Liver (tissue), 10 donors: ENCODE measurements at places on chromosomes 6 and 20. TPM values are rescaled to one million over a fixed set of nuclear protein-coding genes. Genes with fewer than 3 reads are reported as not detected.

- no peak overlapping the region for H3K27ac ChIP-seq
- no peak overlapping the region for H3K4me3 ChIP-seq
- H3K36me3 ChIP-seq, result no peaks in the 10 kb centered on the region
- DNase-seq, result no peak
- H3K27me3 ChIP-seq, result no peaks in the 10 kb centered on the region
Observed at GRCh38 chr6:147522597-147522996, 14.1 kb downstream of the SAMD5 start.

DNA sequence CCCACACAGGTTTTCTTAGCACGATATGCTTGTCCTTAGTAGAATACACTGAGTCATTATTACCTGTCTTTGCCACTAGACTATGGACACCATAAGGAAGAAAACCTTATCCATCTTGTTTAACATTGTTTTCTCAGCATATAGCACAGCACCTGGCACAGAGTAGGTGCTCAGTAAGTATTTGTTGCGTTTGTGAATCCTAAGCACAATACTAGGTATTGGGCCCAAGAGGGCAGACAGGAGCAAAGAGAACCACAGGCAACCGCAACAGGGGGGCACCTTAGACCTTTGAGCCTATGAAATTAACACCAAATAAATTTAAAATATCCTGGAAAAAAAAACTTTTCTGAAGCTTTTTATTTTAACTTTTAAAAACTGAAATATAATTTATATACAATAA is 3.7 kb upstream of the NCOA6 start:
- DNase-seq, result no peak
- no peaks in the 10 kb centered on the region for H3K36me3 ChIP-seq
- no peaks in the 10 kb centered on the region for H3K4me1 ChIP-seq
- no peak overlapping the region for H3K4me3 ChIP-seq
- no peaks in the 10 kb centered on the region for H3K27me3 ChIP-seq

Gene KHDC1
- polyA plus RNA-seq, result not detected

DNA sequence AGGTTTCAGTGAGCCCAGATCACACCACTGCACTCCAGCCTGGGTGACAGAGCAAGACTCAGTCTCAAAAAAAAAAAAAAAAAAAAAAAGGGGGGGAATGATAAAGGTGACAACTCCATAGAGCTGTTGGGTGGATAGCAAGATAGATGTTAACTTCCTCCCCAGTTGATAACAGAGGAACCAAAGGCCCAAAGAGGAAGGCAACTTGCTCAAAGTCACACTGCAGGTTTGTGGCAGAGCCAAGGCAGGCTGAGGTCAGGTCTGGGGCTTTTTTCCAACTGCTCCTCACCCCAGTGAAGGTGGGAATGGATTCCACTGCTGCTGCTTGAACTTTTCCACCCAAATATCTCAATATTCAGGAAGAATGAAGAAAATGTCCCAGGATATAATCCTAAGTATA is 26.7 kb downstream of the HCK start:
- no peak overlapping the region for H3K27ac ChIP-seq
- H3K4me3 ChIP-seq, result no peak overlapping the region
- no peak for DNase-seq
- H3K36me3 ChIP-seq, result no peaks in the 10 kb centered on the region

- DNase-seq, result no peak
- no peaks in the 10 kb centered on the region for H3K4me1 ChIP-seq
- no peak overlapping the region for H3K4me3 ChIP-seq
- no peak overlapping the region for H3K27ac ChIP-seq
Observed at GRCh38 chr6:82584194-82584695, 220.6 kb downstream of the TPBG start.

Gene SCRT2
- not detected for polyA plus RNA-seq

GRCh38 chr6:45421709-45422502 is 44.2 kb upstream of the SUPT3H start:
- no peak for DNase-seq
- no peak overlapping the region for H3K27ac ChIP-seq
- peak overlapping the region; percentile 52 for H3K4me3 ChIP-seq
- no peaks in the 10 kb centered on the region for H3K27me3 ChIP-seq
- H3K36me3 ChIP-seq, result no peaks in the 10 kb centered on the region
- peaks cover 38% of the 10 kb centered on the region for H3K4me1 ChIP-seq

DNA sequence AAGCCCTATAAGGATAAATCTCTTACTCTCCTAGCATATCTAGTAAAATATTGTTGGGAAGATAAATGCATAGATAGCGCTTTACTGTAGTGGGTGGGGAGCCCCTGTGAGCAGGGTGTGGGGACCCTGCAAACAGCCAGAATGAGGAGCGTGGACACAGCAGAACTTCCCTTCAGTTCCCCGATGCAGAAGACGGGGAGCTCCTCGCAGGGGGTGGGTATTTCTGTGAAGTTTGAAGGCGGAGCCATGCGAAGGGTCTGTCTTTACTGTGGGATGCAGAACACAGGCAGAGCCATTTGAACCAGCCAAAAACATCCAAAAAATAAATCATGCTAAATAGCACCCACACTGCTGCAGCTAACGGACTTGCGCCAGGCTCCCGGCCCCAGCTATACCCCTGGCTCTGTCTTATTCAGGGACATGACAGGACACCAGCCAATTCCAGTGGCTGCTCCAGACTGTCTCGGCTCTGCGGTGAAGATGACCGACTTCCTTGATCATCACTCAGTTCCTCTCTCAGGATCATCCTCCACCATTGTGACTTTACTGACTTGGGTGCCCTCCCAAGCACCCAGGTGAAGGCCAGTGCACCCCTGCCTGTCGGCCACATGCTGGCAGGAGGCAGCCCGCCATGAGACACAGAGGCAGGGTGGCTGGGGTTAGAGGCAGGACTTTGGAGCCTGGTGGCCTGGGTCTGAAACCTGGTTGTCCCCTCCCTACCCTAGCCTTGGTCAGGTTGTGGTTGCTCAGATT is 134.5 kb downstream of the SMOC2 start:
- no peak for DNase-seq
- H3K4me1 ChIP-seq, result no peaks in the 10 kb centered on the region
- H3K27ac ChIP-seq, result no peak overlapping the region
- H3K27me3 ChIP-seq, result no peaks in the 10 kb centered on the region
- no peaks in the 10 kb centered on the region for H3K36me3 ChIP-seq
- H3K4me3 ChIP-seq, result no peak overlapping the region

Gene MARCKS
- polyA plus RNA-seq, result 6.6 TPM

GRCh38 chr6:45969883-45970282 is 45.8 kb downstream of the CLIC5 start:
- H3K27ac ChIP-seq, result no peak overlapping the region
- H3K27me3 ChIP-seq, result no peaks in the 10 kb centered on the region
- H3K4me3 ChIP-seq, result no peak overlapping the region
- DNase-seq, result no peak

DNA sequence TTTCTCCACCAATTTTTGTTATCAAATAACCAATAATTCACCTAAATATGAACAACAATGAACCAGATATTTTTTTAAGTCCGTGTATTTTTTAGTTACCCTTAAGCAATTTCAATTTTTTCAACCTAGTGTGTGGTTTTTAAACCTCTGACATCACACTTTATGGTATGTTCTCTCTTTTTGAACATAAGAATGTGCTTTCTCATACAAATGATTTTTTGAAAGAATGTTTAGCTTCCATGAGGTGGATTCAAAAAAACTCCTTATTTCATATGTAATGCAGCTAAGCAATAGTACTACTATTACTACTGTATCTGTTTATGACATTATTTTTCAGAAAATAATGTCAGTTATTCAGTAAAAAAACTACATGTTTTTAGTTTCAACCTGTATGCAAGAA is 19.4 kb upstream of the MEI4 start:
- H3K4me3 ChIP-seq, result no peak overlapping the region
- no peak overlapping the region for H3K27ac ChIP-seq
- DNase-seq, result no peak

- H3K36me3 ChIP-seq, result no peaks in the 10 kb centered on the region
- no peaks in the 10 kb centered on the region for H3K27me3 ChIP-seq
- DNase-seq, result no peak
- H3K4me1 ChIP-seq, result no peaks in the 10 kb centered on the region
- H3K4me3 ChIP-seq, result no peak overlapping the region
Observed at GRCh38 chr6:80165143-80165542, 58.7 kb downstream of the BCKDHB start.

- H3K27me3 ChIP-seq, result no peaks in the 10 kb centered on the region
- H3K36me3 ChIP-seq, result no peaks in the 10 kb centered on the region
- peaks cover 20% of the 10 kb centered on the region for H3K4me1 ChIP-seq
Observed at GRCh38 chr6:134247231-134247833, 70.6 kb downstream of the SGK1 start.

DNA sequence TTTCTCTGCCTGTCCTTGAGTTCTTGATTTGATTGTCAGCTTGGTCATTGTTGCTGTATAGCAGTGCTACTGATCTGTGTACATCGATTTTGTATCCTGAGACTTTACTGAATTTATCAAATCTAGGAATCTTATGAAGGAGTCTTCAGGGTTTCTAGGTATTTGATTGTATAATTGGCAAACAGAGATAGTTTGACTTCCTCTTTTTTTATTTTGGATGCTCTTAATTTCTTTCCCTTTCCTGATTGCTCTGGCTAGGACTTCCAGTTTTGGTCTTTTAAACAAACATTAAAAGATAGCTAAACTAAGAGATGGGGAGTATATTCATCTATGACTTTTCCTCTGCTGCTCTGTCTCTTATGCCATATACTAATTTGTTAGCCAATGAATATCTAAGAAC is 62.4 kb downstream of the NCOA7 start:
- no peak overlapping the region for H3K4me3 ChIP-seq
- H3K4me1 ChIP-seq, result no peaks in the 10 kb centered on the region
- no peaks in the 10 kb centered on the region for H3K27me3 ChIP-seq
- H3K36me3 ChIP-seq, result no peaks in the 10 kb centered on the region
- no peak overlapping the region for H3K27ac ChIP-seq

Gene CEP250
- polyA plus RNA-seq, result 5.3 TPM

Gene TCP11
- polyA plus RNA-seq, result 0.05 TPM

DNA sequence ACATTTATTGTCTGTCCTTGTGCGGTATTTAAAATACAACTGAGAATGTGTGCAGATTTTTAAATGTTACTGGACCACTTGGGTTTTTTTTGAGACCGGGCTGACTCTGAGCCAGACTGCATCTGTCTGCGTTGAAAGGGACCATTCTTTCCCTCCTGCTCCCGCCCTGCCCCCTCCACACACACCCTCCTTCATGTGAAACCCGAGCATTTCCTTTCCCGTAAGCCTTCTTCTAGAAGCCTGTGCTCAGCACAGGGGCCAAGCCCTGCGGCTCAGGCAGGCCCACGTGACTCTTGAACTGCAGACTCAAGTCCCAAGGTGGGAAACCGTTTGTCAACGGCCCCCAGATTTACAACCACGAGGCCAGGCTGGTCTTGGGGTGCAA is 82.7 kb upstream of the FOXC1 start:
- DNase-seq, result no peak
- H3K27me3 ChIP-seq, result no peaks in the 10 kb centered on the region
- no peaks in the 10 kb centered on the region for H3K36me3 ChIP-seq

Gene RCAN2
- 2.1 TPM for polyA plus RNA-seq

Gene SAMD5
- 3.2 TPM for polyA plus RNA-seq

GRCh38 chr6:138724015-138724414 is 49.6 kb upstream of the CCDC28A start:
- peak overlapping the region; percentile 33 for H3K27ac ChIP-seq
- H3K4me1 ChIP-seq, result peaks cover 6% of the 10 kb centered on the region
- H3K36me3 ChIP-seq, result no peaks in the 10 kb centered on the region

GRCh38 chr6:126804332-126805064 is 314.0 kb upstream of the RSPO3 start:
- no peak for DNase-seq
- no peaks in the 10 kb centered on the region for H3K36me3 ChIP-seq
- no peak overlapping the region for H3K4me3 ChIP-seq
- H3K4me1 ChIP-seq, result no peaks in the 10 kb centered on the region
- H3K27me3 ChIP-seq, result peaks cover 6% of the 10 kb centered on the region

Gene HLA-A
- polyA plus RNA-seq, result 256 TPM

- no peaks in the 10 kb centered on the region for H3K27me3 ChIP-seq
- no peaks in the 10 kb centered on the region for H3K36me3 ChIP-seq
- H3K27ac ChIP-seq, result no peak overlapping the region
- no peaks in the 10 kb centered on the region for H3K4me1 ChIP-seq
Observed at GRCh38 chr20:40938020-40938419, 90.6 kb upstream of the TOP1 start.

- no peaks in the 10 kb centered on the region for H3K27me3 ChIP-seq
- H3K27ac ChIP-seq, result peak overlapping the region; percentile 94
- H3K36me3 ChIP-seq, result no peaks in the 10 kb centered on the region
- DNase-seq, result no peak
Observed at GRCh38 chr6:13485303-13485702, 2.1 kb downstream of the GFOD1 start.

- H3K4me1 ChIP-seq, result no peaks in the 10 kb centered on the region
- no peak overlapping the region for H3K27ac ChIP-seq
- no peaks in the 10 kb centered on the region for H3K27me3 ChIP-seq
- no peak overlapping the region for H3K4me3 ChIP-seq
Observed at GRCh38 chr20:38115896-38116295, 49.2 kb downstream of the TGM2 start.

DNA sequence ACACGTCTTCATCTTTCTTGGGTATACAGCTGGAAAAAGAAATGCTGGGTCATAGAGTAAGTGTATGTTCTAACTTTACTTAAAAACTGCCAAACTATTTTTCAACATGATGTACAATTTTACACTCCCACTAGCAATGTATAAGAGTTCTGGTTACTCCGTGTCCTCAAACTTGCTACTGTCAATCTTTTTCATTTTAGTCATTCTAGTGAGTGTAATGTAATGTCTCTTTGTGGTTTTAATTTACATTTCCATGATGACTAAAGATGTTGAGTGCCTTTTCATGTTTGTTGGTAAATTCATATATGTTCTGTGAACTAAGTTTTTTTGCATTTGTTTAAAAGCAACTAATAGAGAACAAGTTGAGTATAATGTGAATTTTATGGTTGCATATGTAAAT is 43.9 kb downstream of the ATG5 start:
- H3K4me3 ChIP-seq, result no peak overlapping the region
- peaks cover 10% of the 10 kb centered on the region for H3K36me3 ChIP-seq
- H3K27me3 ChIP-seq, result no peaks in the 10 kb centered on the region
- no peak overlapping the region for H3K27ac ChIP-seq
- no peaks in the 10 kb centered on the region for H3K4me1 ChIP-seq
- no peak for DNase-seq

Gene EPPIN
- not detected for polyA plus RNA-seq

DNA sequence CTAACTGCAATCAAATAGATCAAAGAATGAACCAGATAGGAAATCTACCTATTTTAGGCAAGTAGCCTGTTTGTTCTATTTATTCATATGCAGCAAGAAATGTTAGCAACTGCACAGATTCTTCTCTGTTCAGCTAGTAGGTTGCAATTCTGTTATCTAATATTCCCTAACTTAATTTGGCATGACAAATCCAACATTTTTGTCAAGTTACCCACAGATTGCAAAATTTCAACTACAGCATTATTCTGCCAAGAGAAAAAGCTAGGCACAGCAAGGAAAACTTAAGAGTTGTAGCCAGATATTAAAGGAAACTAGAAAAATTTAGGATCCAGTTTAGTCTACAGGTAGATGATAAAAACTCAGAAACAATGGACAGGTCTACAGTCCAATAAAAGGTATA is 104.4 kb upstream of the SYNCRIP start:
- no peaks in the 10 kb centered on the region for H3K27me3 ChIP-seq
- no peak overlapping the region for H3K27ac ChIP-seq
- no peaks in the 10 kb centered on the region for H3K4me1 ChIP-seq

GRCh38 chr6:132235596-132236280 is 165.5 kb downstream of the MOXD1 start:
- no peak overlapping the region for H3K4me3 ChIP-seq
- H3K4me1 ChIP-seq, result no peaks in the 10 kb centered on the region
- no peaks in the 10 kb centered on the region for H3K27me3 ChIP-seq
- no peak for DNase-seq
- H3K27ac ChIP-seq, result no peak overlapping the region

Gene MATN4
- polyA plus RNA-seq, result 0.05 TPM

GRCh38 chr20:19692685-19693119 is 65.4 kb upstream of the RIN2 start:
- no peak overlapping the region for H3K4me3 ChIP-seq
- no peaks in the 10 kb centered on the region for H3K36me3 ChIP-seq
- no peaks in the 10 kb centered on the region for H3K27me3 ChIP-seq
- H3K27ac ChIP-seq, result no peak overlapping the region
- H3K4me1 ChIP-seq, result no peaks in the 10 kb centered on the region

Gene KCNK15
- 0.11 TPM for polyA plus RNA-seq
